NCI-H1105 (cell line): ENCODE measurements at places on chromosomes 16 and 17.

DNA sequence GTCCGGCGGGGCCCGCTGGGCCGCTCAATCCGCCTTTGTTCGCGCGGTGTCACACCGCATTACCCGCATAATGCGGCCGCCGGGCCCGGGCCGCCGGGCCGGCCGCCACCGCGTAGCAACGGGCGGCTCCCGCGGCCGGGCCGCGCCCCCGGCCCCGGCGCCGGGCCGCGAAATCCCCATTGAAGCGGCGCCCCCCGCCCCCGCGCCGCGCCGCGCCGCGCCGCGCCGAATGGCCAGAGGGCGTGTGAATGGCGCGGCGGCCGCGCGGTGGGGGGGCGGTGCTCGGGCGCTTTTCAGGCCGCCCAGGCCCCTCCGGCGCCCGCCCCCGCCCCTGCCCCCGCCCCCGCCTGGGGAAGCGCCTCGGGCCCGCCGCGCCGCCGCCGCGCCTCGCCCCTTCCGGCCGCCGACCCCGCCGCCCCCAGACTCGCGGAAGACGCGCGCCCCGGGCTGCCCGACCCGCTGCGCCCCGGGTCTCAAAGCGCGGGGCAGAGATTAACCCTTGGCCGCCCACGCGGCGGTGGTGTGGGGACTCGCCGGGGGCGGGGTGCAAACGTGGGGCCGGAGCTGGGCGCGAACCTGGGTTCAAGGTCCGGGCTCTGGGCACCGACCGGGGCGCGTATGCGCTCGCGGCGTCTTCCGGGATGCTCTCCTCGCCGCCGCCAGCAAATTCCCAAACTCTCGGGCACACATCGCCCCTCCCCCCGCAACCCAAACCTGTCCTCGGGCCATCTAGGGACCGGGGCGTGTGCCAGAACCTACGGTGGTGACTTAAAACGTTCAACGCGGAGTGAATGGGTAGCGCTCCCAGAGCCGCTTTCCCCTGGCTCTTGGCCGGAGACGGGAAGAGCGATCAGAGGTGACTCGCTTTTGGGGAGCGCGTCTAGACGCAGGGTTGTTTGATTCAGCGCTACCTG lies 46.7 kb downstream of the WNT3 start:
- DNase-seq, result no peak

DNA sequence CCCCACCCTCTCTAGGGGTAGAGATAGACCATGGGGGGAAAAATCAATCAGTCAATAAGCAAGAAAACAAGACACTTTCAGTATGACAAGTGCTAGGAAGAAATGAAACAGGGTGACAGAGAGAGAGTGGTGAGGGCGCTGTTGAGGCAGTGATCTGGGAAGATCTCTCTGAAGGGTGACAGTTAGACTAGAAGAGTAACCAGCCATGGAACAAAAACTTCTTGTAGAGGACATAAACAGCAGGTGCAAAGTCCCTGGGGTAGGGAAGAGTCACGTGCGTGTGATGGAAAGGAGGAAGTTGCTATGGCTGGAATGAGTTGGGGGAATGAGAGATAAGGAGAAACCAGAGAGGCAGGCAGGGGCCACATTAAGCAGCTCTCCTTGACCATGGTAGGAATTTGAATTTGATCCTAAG lies 16.8 kb upstream of the EMP2 start:
- no peak for DNase-seq

- DNase-seq, result no peak
Observed at GRCh38 chr17:73591296-73592078, 52.8 kb downstream of the SDK2 start.

DNA sequence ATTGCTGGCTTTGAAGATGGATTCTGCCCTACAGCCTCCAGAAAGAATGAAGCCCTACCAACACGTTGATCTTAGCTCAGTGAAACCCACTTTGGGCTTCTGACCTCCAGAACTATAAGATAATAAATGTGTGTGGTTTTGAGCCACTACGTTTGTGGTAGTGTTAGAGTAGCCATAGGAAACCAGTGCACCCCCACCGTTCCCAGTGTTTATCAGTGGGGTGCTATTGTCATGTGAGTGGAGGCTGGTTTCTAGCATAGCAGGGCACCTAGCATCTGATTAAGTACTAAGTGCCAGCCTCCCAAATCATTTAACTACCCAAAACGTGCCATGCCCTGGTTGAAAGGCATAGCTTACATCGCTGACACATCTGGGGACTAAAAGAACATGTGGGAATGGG lies 423.9 kb downstream of the UTP18 start:
- DNase-seq, result no peak

DNA sequence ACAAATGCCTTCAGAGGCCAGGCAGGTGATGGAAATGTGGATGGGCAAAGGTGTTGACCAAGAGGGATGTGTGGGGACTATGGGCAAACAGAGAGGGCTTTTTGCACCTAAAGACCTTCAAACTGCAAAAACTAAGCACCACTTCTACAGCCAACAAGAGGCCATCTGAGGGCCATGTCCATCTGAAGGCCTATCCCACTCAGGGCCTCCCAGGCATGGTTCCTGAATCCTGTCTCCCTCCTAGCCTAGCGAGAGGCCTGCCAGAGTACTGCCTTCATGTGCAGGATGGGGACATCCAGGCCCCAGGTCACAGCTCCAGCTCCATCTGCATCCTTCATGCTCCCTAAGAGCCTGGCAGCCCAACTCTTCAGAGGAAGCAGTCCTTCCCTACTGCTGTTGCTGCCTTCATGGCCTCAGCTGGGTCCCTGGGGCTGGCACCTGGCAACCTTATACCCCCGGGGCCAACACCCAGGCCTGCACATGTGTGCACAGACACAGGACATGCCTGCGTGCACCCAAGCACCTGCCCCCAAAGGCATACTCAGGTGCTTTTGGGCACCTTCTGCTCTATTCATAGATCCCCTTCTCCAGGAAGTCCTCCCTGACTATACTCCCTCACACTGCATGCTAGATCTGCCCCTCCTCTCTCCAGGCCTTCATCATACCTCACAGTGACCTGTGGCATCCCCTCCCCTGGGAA lies 95.2 kb downstream of the C16orf78 start:
- no peak for DNase-seq

- no peak for DNase-seq
Observed at GRCh38 chr16:20997147-20997546, 96.6 kb downstream of the LYRM1 start.

GRCh38 chr16:112153-112840 lies 26.2 kb downstream of the NPRL3 start:
- DNase-seq, result no peak

DNA sequence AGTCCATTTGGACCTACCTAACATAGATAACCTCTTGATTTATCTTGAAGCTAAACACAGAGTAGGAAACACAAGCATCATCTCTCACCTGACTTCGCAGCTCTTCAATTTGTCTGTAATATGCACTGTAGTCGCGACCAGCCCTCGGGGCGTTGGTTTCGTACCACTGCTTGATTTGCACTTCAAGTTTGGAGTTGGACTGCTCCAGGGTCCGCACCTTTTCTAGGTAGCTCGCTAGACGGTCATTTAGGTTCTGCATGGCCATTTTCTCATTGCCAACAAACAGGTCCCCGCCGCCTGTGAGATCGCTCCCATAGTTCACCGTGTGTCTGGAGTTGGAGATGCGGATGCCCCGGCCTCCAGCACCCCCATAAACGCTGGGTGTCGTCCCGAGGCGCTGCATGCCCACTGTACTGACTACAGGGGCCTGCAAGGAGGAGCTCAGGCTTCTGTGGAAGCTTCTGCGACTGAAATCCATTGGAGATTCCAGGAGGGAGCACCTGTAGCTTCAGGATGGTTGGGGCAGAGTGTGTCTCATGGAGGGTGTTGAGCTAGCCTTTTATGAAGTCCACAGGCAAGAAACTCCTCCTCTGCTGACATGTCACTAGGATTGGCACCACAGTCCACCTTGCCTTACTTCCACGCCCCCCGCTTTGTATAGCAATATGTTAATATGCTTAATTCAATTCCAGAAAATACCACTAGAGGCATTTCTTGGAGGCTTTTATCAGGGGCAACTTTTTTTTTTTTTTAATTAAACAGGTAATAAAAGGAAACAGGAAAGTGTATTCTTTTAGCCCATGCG lies at the start of gene KRT20:
KRT20 (minus strand) TSS at position 535 of the 805 bp plus-strand sequence; CDS start at position 478, 57 bp downstream.
- no peak for DNase-seq

GRCh38 chr16:73268366-73268993 lies 220.6 kb upstream of the ZFHX3 start:
- peak; percentile 79 for DNase-seq

GRCh38 chr16:28573738-28574718 lies 20.3 kb downstream of the SGF29 start:
- DNase-seq, result no peak

GRCh38 chr17:30808785-30809286 lies 15.7 kb downstream of the CRLF3 start:
- DNase-seq, result no peak

- no peak for DNase-seq
Observed at GRCh38 chr17:29870836-29871465, 59.1 kb downstream of the SSH2 start.

- no peak for DNase-seq
Observed at GRCh38 chr16:12942861-12943260, 41.5 kb downstream of the SHISA9 start.

DNA sequence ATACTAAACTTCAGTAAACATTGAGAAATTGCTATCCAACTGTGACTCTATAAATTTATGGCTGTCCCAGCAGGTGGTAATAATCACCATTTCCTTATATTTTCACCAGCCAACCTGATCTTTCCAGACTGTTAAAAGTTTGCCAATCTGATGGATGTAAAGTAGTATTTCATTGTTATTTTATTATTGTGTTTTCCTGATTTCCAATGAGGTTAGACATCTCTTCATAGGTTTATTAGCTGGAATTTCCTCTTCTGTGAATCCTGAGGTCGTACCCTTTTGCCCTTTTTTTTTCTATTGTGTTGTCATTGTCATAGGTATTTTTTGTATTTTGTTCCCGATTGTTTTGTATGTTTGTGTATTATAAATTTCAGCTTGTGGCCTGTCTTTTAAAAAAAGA lies 31.7 kb downstream of the BMERB1 start:
- no peak for DNase-seq

GRCh38 chr17:17900615-17901520 lies 64.1 kb upstream of the SREBF1 start:
- peak; percentile 65 for DNase-seq

DNA sequence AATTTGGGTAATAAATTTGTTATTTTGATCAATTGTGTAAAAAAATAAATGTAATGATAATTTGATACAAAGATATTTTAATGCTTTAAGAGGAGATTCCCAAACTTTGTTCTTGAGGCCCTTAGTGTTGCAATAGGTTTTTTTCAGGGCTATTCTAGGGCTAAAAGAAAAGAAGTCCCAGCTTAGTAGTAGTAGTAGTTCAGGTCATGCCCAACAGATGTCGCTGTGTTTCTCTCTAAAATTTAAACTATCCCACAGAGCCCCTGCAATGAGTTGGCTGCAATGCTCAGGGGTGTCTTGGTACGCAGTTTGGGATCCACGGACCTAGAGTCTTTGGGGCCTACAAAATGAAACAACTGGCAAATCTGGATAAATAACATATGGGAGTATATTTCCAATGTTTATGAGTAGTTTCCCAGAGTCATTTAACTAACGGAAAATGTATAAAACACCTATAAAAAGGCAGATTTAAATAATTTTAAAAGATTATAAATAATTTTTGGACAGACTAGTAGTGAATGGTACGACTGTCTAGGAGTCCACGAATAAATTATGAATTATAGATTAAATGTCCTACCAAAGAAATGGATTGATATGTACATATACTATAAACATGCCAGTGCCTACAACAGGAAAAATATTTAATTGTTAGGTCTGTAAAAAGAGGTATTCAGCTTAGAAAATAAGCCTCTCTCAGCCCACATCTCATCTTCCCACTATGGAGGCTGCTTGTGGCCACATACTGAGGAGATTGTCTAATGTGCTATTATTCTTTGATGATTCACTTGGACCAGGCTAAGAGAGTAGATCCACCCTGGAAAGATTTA lies 228.5 kb upstream of the PMFBP1 start:
- DNase-seq, result no peak

DNA sequence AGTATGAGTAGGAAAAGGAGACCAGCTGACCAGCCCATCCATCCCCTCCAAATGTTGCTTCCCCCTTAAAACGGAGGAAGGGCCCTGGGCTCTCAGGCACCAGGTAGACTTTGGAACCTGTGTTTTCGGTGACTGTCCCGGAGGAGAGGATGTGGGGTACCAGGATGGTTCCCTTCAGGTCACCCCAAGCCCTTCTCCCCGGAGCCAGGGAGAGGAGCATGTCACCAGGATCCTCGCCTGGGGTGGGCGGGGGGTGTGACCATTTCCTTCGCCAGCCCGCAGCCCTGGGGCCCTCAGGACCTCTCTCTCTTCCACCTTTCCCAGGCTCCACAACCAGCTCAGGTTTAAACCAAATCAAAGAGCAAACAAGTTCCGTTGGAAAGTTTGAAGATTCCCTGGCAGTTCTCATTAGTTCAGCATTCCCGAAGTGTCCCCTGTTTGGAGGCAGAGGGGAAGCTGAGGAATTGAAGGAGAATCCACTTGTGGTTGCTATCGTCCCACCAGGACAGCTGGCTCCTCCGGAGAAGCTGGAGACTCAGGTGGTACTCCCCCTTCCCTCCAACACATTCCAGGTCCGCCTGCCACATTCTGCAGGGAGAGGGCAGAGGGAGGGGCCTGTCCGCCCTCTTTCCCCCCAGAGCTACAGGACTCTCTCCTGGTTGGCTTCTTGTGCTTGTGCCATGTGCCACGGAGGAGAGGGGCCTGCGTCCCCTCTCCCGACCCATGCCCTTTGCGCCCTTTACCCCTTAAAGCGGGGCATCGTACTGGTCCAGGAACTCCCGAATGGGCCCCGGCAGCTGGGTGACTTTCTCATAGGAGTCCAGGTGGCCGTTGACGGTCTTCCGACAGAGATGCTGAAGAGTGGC lies 2.0 kb downstream of the SOCS3 start:
- no peak for DNase-seq

DNA sequence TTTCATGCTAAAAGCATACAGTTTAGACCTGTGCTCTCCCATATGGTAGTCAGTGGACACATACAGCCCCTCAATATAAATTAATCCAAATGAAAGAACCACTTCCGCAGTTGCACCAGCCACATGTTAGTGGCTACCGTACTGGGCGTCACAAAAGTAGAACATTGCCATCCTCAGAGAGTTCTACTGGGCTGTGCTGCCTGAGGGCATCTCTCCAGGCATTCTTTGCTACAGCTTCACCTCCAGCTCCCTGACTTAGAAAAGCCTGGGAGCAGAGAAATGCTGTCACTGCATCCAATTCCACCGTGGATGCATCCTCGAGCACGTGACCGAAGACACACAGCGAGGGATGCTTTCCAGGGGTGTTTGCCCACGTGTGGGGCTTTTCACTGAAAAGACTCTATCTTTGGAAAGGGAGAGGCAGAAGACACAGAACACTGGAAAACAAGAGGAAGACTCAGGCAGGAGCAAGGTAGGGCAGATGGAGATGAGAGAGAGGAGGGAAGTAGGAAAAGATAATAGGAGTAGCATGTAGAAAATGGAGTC lies 86.4 kb downstream of the GAS7 start:
- DNase-seq, result no peak

GRCh38 chr16:26963109-26963508 lies 103.6 kb upstream of the C16orf82 start:
- DNase-seq, result no peak

- no peak for DNase-seq
Observed at GRCh38 chr16:8644211-8645140, 23.0 kb downstream of the METTL22 start.

- DNase-seq, result no peak
Observed at GRCh38 chr17:27241346-27241946, 52.5 kb upstream of the WSB1 start.
